Left renal pelvis (tissue), 4 donors: ENCODE measurements at places on chromosomes 16 and 17.

- DNase-seq = no peak
These were observed 140.0 kb downstream of the IRF8 start for GRCh38 chr16:86038926-86039310.

- no peak for DNase-seq
These were observed 43.8 kb upstream of the CDH13 start for GRCh38 chr16:82582975-82583374.

- DNase-seq = no peak
These were observed 40.4 kb downstream of the TNRC6A start for GRCh38 chr16:24769806-24770205.

GRCh38 chr17:81428948-81429774 is 33.9 kb downstream of the BAHCC1 start:
- no peak for DNase-seq

- DNase-seq = no peak
These were observed 2.7 kb downstream of the HS3ST3B1 start for GRCh38 chr17:14303343-14304221.

GRCh38 chr16:86418981-86419380 is 91.3 kb upstream of the FOXF1 start:
- no peak for DNase-seq

DNA sequence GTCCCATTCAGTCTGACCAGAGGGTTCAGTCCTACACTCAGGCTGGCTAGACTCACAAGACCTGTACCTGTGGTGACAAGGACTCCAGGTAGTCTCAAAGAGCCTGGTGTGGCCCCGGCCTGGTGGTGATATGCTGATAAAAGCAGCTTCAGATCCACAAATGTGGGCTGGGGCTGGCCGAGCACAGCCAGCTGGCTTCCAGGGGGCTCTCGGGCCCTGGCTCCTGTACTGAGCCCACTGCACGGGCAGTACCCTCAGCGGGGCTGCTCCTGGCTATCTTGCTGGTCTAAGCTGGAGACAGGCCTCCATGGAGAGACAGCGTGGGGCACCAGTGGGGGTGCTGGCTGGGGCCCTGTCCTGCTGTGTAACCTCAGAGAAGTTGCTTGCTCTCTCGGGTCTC is 4.3 kb downstream of the SMIM5 start:
- no peak for DNase-seq

DNA sequence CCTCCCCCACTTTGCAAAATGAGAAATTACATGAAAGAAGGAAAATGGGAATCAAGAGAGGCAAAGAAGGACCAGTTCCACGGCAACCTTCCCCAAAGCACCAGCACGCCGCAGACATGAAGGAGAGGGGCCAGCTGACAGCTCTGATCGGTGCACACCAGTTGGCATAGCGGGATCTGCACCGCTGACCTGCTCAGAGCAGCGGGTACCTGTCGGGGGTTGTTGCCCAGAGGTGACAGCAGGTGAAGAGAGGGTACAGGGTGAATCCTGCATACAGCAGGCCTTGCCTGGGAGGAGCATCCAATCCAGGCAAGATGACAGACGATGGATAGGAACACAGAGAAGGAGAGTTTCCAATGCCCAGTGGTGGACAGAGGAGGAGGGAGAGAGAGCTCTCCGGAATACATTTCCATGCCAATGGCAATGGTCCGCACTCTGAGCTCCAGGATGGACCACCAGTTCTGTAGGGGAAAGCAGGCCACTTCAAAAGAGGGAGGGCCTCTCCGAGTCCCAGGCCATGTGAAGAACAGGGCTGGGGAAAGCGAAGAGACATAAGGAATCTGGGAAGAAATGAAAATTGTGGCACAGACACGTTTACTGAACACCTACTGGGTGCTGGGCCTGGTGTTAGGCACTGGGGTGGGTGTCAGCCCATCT is 24.0 kb downstream of the CEP295NL start:
- no peak for DNase-seq

DNA sequence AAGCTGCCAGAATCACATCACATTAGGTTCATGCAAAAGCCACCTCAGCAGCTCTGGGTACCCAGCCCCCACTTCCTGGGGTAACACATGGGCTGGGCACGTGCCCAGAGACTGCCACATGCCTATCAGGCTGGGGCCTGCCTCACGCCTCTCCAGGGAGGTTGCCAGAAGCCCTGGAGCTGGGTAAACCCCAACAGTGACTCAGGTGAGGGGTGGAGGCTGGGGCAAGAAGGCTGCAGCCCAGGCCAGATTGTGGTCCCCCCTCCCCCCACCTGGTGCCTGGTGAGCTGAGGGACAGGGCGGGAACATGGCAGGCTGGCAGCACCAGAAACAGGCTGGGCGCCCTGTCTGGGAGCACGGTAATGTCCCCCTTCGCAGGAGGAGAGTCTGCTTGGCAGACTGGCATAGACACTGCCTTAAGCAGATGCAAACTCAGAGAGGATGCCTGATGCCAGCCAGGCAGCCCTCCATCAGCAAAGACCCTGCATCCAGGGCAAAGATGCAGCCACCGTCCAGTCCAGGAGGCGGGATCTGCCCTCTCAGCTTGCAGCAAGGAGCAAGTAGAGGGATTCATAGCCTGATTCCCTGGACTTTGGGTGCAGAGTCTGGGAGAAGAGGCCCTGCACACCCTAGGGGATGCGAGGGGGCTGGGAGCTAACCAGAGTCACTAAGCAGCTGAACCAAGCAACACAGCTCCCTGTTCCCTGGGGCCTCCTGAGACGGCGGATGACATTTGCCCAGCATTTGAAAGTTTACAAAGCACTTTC is 28.8 kb downstream of the NGFR start:
- DNase-seq = no peak

GRCh38 chr17:66322764-66323163 is 20.4 kb downstream of the PRKCA start:
- no peak for DNase-seq

DNA sequence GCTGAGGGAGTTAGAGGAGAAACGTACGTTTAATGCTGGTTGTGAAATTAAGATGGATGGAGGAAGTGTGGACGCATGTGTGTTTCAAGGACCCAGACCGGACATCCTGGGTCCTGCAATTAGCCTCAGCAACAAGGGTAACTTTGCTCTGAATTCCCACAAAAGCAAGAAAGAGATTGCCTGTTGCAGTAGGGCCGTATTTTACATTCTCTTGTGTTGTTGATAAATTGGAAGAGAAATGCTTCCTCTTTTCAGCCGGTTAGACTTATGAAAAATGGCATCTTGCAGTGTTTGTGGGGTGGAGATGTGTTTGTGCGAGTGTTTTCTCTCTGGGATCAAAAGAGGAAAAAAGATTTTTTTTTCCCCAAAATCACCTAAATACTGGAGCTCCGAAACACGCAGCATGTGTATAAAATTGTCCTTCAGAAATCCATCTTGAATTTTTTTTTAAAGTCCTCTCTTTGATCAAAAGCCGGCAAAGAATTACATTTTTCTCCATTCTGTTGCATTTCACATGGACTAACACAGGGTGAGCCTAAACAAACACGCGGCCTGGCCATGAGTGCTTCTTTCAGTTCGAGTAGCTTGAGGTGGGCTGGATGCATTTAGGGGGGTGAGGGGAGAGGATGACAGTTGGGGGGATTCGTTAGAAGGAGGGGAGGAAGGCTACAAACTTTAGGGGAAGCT is 251.6 kb downstream of the C16orf95 start:
- DNase-seq = no peak

DNA sequence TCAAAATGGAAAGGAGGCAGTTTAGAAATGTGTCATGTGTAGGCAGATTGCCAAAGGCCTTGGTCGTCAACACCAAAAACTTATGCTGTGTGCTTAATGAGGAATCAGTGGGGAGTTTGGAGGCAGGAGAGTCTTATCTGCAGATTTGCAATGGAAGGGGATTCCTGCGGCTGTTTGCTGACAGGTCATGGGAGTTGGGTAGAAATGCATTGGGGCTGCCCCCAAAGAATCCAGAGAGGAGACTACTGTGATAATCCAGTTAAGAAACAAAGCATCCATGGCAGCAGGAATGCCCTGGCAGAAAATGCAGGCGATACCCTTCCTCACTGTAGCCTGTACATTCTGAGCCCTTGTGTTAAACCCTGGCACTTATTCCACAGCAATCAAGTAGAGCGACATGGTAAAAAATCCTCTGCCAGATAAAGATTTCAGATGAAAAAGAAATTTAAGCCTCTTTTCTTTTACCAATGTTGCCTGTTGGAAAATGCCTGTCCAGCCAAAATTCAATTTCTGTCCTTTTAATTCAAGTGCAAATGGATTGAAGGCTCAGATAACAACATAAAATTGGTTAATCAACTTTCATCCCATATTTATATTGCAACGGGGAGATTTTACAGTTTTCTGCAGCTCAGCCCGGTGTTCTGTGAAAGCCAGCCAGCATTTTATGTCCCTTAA is 491.0 kb upstream of the CDH5 start:
- DNase-seq = no peak

GRCh38 chr16:55494994-55495421 is 13.9 kb upstream of the LPCAT2 start:
- DNase-seq = no peak

DNA sequence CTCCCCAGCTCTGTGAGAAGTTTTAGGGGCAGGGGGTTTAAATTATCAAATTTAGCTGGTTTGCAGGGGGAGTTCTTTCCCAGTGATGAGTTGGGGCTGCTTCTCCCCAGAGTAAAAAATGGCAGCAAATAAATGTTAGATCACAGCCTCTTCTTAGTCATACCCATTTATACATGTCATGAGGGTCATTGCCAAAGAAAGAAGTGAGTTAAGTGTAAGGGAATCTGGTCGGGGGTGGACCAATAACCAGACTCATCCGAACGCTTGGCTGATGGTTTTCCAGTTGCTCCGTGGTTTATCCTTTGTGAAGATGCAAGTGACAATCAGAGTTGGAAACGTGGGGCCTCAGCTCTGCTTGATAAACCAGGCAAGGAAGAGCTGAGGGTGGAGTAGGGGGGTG is 87.1 kb downstream of the PLXDC1 start:
- DNase-seq = no peak

GRCh38 chr17:3557768-3558583 is at the start of gene TRPV3:
Gene TRPV3 (minus strand): TSS chr17:3557812. CDS start chr17:3554850, 2,962 bp downstream.
- no peak for DNase-seq

DNA sequence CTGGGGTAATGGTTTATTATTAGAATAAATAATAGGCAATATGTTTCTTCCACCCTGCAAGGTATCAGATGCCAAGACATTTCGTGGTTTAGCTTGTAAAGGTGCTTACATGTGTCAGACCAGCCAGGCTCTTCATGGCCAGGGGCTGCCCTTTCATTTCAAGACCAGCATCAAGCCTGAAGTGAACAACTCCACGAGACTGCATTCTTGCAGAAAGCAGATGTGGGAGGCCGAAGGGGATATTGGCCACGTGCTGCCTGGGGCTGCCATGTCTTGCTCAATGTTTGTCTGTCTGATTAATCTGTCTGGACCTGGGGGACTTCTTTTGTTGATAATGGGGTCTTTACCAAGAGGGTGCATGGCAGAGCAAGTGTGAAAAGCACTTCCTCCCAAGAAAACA is 294.2 kb upstream of the RBFOX1 start:
- no peak for DNase-seq

GRCh38 chr16:81831722-81832126 is 52.6 kb downstream of the PLCG2 start:
- DNase-seq = no peak

DNA sequence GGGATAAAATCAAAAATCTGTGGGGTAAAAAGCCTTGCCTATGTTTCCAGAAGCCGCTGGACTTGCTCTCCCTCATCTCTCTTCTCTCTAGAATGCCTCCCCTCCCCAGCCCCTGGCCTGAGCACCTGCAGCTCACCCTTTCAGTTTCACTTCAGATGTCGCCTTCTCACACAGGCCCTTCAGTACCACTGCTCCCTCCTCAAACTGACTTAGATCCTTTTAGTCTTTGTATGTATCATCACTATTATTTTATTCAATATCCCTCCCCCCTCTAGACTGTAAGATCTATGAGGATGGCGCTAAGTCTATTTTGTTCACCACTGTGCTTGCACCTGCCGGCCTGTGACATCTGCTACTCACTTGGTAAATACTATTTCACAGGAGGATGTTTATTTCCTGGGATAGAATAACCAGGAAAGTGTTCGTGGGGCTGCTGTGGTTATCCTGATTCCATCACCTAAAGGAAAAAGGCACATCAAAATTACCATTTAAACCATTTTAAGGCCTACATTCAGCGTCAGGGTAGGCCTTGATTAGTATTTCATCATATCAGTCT is 122.3 kb downstream of the MRTFB start:
- DNase-seq = no peak

GRCh38 chr16:72172105-72173034 is at the start of gene PMFBP1:
Gene PMFBP1 (minus strand): TSS chr16:72172155. CDS start chr16:72171208, 947 bp downstream.
- no peak for DNase-seq

DNA sequence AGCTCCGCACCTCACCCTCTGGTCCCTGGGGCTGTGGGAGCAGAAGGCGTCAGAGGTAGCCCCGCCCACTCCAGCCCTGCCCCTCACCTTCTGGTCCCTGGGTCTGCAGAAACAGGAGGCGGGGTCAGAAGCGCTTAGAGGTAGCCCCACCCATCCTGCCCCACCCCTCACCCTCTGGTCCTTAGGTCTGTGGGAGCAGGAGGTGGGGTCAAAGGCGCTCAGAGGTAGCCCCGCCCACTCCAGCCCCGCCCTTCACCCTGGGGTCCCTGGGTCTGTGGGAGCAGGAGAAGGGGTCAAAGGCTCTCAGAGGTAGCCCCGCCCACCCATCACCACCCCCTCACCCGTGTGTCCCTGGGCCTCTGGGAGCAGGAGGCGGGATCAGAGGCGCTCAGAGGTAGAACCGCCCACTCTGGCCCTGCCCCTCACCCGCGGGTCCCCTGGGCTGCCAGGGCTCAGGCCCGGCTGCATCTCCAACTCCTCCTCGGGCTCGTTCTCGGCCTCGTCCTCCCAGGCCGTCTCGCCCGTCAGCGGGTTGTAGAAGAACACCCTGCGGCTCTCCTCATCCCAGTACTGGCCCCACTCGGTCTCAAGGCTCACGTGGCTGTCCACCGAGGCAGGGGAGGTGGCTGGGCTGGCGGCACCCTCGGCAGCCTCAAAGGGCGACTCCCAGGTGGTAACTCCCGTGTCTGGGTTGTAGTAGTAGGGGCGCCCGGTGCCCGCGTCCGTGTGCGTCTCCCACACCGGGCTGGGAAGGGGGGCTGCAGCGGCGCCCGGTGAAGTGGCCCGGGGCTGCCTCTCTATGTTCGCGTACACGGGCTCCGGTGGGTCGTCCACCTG is 27.2 kb downstream of the ARHGAP27 start:
- no peak for DNase-seq

DNA sequence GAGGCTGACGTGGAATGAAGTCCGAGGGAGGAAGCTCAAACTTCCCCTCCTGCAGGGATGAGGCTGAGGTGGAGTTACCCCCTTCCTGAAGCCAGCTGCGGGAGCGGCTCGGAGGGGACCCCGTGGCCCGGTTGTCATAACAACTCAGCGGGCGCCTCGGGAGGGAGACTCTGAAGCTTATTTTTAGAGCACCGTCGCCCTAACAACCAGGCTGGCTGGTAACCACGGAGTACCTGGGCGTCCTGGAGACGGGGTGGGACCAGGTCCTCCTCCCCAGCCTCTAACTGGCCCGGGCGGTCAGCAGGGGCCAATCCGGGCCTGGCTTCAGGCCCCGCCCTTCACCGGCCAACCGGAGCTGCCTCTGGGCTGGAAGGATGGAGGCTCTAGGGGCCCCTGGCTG is 27.7 kb downstream of the NECAB2 start:
- DNase-seq = no peak

GRCh38 chr16:50247123-50247905 is 19.0 kb upstream of the ADCY7 start:
- no peak for DNase-seq
